ENCODE measurements at places on chromosomes 5 and 9.
A peak's percentile ranks its signal among the peaks of the same experiment; 100 is the strongest.

- no peak for DNase-seq
Observed at GRCh38 chr5:114644576-114644975, 282.7 kb downstream of the KCNN2 start.

GRCh38 chr5:87430863-87431457 lies 18.2 kb upstream of the CCNH start:
- no peak for DNase-seq

GRCh38 chr5:97452646-97453045 lies 269.6 kb upstream of the RIOK2 start:
- no peak for DNase-seq

DNA sequence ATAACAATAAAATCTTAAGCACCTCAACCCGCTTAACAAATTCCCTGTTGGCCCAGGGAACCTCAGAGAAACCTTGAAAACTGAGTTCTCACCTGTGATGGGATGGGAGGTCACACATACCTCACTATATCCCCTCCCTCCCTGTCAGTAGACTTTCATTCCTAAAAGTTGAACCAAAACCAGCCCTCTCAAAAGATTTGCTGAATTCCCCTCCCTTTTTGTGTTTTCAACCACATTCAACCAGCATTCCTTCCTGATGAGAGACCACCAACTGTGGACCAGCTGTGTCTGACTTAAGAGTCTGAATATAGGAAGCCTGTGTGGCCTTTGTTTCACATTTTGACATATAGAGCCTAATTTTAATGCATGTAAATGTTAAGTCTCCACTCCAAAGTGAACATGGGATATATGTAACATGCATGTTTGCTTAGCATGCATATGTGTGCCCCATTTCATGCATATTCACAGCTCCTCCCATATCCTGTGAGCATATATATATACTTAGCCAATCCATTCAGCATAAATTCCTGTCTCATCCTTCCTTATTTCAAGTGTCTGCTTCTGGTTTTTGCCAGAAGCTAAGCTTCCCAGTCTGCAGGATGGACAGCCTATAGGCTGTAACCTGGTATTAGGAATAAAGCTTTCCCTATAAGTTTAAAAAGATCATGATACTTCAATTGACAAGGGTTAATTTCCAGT lies 604.6 kb downstream of the PTPRD start:
- DNase-seq = peak; percentile 11
